ENCODE measurements at places on chromosomes 16 and 17. TPM values are rescaled to one million over a fixed set of nuclear protein-coding genes. Genes with fewer than 3 reads are reported as not detected.

The HYDIN gene
- total RNA-seq: 0.32 TPM

The SDK2 gene
- 1.1 TPM for total RNA-seq

The FAM171A2 gene
- 4.2 TPM for total RNA-seq

The TSPOAP1 gene
- total RNA-seq: not detected

The EME2 gene
- total RNA-seq: 4.2 TPM

The PRAC2 gene
- total RNA-seq: not detected

The ZNF423 gene
- total RNA-seq: 0.29 TPM

The RAB26 gene
- 4.0 TPM for total RNA-seq

The NLGN2 gene
- 19.7 TPM for total RNA-seq

The HELZ gene
- 11.7 TPM for total RNA-seq

The SIRT7 gene
- total RNA-seq: 38.3 TPM

The TMC8 gene
- total RNA-seq: 0.18 TPM

The SLC47A1 gene
- total RNA-seq: 23.3 TPM

The SECTM1 gene
- 2.5 TPM for total RNA-seq

The RAMP2 gene
- total RNA-seq: 1.5 TPM

The SUPT4H1 gene
- 134 TPM for total RNA-seq

The C17orf113 gene
- 0.97 TPM for total RNA-seq

The BTBD17 gene
- total RNA-seq: not detected

The MILR1 gene
- 1.6 TPM for total RNA-seq

The KRTAP4-5 gene
- not detected for total RNA-seq

The ACSM3 gene
- 3.9 TPM for total RNA-seq

The ABCA10 gene
- total RNA-seq: 0.06 TPM

The KRTAP4-1 gene
- total RNA-seq: 0.24 TPM

The OR4D1 gene
- total RNA-seq: 0.02 TPM

The C16orf46 gene
- total RNA-seq: 0.40 TPM

The TRAF4 gene
- 72.9 TPM for total RNA-seq

The SNX20 gene
- not detected for total RNA-seq

The GPS2 gene
- 99.2 TPM for total RNA-seq

The CX3CL1 gene
- total RNA-seq: 0.07 TPM

The TP53 gene
- 47.4 TPM for total RNA-seq

The PROCA1 gene
- 1.4 TPM for total RNA-seq

The TNFRSF13B gene
- total RNA-seq: not detected

The WSCD1 gene
- total RNA-seq: 3.6 TPM
